ENCODE measurements at places on chromosomes 3 and 15.

- DNase-seq, result no peak
These were observed 195.7 kb downstream of the KCNAB1 start for GRCh38 chr3:156316076-156316475.

DNA sequence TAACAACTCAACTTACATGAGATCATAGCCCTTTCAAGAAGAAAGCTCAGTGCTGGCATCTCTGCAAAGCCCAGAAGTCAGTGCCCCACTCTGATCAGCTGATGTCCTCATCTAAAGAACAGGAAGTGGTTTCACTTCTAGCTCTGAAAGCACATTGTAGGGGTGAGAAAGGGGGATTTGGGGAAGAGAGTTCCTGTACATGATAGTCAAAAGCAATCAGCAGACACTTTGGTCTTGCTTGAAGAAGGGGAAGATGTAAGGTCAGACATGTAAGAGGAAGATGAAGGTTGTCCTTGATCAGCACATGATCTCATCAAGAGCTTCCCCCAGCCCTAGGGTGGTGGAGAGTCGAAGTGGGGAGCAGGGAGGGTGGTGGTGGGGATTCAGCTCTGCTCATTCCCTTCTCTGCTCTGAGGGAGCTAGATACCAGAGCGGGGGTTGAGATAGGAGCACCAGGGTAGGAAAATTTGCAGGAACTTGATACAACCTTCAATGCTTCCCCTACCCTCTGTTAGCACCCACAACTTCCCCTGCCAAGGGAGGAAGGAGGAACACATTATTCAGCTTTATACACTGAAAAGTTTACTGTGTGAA, 76.4 kb upstream of the ETV5 start:
- DNase-seq, result no peak

DNA sequence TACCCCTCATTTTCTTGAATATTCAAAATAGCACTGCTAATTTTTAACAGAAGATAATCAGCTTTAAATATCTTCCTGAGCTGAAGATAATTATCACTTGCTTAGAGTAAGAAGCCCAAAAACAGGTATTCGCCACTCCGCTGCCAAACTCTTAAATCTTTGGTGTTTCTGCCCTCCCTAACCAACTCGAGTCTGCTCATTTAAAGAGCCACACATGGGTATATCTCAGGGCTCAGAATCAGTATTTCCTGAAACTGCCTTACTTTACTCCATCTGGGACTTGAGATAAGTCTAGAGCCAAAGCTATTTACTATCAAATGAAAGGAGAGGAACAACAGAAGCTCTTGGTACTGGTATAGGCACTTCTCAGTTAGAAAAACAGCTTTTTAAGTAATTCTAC, 10.8 kb downstream of the PDCD10 start:
- no peak for DNase-seq

DNA sequence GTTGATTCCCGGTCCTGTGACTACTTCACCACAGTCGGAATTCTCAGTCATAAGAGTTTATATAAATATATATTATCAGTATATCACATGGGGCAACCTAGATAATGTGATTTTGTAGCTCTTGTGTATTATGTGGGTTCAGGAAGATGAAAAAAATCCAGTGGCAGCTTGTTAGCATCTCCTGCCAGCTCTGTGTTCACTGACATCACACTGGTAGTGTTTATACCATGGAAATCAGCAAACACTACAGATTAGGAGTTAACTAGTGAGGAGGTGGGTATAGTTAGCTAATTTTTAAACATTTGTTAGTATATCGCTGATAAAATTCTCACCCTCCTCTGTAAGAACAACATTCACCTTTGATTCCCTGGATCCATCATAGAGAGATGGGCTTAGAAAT, 44.5 kb upstream of the KCNMB2 start:
- no peak for DNase-seq

DNA sequence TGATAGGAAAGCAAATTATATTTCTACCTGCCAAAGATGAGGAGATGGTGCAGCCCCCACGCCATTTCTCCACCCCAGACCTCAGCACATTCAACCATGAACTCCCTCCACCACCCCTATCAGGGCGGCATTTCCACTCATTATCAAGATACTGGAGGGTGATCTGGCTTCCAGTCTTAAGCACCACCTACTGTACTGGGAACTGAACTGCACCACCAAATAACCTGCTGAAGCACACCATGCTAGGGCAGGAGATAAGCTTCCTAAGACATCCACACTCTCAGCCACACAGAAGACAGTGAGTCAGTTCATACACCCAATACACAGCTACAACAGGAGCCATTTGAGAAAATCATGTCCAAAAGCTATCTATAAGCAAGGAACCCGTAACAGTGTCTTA, 98.8 kb downstream of the FGF7 start:
- DNase-seq, result no peak

DNA sequence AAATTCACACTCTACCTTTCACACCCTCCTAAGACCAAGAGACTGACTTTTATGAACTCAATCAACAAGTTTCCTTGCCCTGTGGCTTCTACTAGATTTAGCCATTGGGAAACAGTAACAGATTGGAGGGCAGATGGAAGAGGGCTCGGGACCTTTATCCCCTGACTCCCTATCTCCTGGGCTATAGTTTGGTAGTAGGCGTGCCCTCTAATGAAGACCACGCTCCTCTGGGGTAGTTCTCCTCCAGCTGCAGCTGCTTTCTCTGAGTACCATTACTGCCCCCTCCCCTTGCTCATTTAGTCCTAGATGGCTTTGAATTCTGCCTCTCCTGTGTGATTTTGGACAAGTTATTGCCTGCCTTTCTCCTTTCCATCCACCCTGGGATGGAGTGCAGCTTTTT, 33.3 kb downstream of the FMN1 start:
- DNase-seq, result no peak

DNA sequence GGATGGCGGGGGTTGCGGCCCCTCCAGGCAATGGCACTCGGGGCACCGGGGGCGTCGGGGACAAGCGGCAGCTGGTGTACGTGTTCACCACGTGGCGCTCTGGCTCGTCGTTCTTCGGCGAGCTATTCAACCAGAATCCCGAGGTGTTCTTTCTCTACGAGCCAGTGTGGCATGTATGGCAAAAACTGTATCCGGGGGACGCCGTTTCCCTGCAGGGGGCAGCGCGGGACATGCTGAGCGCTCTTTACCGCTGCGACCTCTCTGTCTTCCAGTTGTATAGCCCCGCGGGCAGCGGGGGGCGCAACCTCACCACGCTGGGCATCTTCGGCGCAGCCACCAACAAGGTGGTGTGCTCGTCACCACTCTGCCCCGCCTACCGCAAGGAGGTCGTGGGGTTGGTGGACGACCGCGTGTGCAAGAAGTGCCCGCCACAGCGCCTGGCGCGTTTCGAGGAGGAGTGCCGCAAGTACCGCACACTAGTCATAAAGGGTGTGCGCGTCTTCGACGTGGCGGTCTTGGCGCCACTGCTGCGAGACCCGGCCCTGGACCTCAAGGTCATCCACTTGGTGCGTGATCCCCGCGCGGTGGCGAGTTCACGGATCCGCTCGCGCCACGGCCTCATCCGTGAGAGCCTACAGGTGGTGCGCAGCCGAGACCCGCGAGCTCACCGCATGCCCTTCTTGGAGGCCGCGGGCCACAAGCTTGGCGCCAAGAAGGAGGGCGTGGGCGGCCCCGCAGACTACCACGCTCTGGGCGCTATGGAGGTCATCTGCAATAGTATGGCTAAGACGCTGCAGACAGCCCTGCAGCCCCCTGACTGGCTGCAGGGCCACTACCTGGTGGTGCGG, 1.9 kb downstream of the CHST2 start:
- peak; percentile 50 for DNase-seq

GRCh38 chr3:82080261-82080660, 318.8 kb upstream of the GBE1 start:
- no peak for DNase-seq

- DNase-seq, result no peak
These were observed 71.3 kb downstream of the SPRED1 start for GRCh38 chr15:38323895-38324294.

DNA sequence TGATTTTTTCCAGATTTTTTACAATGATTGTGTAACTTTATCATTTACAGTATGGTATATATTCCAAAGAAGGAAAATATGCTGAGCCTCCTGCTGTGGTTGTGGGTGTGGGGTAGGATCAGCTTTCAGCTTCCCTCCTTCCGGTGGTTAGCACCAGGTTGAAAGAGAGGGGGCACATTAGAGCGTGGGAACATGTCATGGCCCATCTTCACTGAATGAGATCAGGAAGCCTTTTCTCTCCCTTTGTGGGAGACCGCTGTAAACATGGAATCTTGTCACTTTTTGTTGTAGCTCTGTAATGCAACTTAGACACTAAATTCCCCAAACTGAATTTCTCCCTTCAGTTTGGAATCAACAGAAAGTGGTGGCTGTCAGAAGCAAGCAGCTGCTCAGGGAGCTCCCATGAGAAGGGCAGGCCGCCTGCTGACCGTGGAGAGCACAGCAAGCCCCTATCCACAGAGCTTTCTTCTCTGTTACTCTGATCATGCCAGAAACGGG, 86.7 kb upstream of the LIMD1 start:
- no peak for DNase-seq

DNA sequence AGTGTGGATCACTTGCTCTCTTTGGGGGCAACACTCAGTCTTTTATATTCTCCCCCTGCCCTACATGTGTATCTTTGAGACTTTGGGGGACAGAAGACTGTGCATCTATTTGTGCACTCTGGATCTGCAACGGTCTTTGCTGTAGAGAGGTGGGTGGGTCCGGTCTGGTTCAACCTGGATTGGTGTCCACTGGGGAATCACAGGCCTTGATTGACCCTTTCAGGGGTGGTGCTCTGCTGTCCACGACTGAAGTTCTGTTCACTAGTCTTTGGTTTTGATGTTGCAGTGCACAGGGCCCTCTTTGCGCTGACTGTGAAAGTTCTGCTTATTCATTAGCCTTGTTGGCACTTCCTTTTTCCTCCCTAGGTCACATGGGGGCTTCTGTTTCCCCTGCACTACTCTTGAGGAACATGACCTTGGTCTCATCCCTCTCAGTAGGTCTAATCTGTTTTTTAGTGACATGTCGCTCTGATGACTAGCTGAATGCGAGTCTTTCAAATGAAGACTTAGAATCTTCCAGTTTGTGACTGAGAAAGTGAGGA, 284.2 kb downstream of the SV2B start:
- no peak for DNase-seq

DNA sequence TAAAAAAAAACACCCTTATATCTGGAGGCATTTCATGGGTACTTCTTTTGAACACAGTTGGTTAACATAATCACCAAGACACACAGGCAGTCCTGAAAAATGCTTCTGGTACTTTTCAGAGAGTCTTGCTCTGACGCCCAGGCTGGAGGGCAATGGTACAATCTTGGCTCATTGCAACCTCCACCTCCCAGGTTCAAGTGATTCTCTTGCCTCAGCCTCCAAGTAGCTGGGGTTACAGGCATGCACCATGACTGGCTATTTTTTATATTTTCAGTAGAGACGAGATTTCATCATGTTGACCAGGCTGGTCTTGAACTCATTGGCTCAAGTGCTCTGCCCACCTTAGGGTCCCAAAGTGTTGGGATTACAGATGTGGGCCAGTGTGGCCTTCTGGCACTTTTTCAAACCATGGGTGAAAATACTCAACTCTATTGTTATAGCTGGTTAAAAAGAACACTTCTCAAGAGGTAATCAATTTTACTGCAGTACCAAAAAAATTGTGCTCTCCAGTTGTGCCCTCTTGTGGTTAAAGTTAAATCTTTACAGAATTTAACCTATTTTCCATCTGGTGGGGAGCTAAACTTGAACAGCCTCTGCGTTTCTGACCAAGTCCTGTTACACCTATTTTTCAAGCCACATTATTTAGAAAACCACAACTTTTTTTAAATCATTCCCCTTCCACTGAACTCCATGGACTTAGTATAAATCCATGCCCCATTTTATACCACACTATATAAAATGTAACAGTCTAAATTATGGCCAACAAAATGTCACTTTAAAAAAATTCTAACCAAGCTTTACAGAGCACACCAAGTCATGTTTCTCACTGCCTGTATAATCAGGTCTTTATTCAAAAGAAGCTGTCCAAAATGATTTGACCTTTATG, 1.2 kb upstream of the SNAPC5 start:
- DNase-seq, result no peak

GRCh38 chr3:52454250-52454937, 553 bp upstream of the TNNC1 start:
- DNase-seq, result peak; percentile 41

DNA sequence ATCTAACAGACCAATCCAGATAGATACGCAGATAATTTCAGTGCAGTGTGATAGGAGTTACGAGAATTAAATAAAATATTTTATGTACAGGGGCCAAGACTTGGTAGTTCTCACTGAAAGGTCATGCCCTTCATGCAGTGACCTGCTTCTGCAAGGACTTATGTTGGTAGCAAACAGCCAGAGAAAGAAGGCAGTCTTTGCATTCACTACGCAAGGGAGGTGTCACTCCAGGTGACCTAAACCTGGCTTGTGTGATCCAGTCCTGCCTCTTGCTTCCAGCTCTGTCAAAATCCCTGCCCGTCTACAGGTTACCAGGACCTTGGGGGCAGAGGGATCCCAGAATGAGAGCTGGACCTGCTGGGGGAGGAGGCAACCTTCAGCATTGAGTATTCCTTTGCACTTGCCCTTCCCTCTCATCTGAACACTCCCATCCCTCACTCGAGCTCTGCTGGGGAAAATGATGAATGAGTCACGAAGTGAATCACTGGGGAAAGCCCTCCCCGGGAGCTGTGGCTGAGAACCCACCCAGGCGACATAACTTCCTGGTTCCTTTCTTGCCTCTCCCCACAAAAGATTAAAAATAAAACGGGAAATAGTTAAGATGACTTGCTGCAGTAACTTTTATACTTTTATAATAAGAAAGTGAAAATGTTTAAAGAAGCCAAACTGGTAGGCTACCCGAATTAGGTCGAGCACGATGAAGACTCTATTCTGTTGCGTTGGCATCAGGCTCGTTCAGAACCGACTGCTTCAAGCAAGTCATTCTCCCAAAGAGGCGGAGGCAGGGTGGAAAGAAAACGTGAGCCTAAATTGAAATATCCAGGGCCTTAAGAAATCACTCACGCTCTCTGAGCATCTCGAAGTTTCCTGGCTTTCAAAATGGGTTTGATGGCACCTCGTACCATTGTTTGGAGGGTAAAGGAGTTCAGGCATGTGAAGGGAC, 216.1 kb downstream of the SLCO3A1 start:
- peak; percentile 35 for DNase-seq

- DNase-seq, result no peak
These were observed 157.6 kb downstream of the ATP10A start for GRCh38 chr15:25705433-25706115.

DNA sequence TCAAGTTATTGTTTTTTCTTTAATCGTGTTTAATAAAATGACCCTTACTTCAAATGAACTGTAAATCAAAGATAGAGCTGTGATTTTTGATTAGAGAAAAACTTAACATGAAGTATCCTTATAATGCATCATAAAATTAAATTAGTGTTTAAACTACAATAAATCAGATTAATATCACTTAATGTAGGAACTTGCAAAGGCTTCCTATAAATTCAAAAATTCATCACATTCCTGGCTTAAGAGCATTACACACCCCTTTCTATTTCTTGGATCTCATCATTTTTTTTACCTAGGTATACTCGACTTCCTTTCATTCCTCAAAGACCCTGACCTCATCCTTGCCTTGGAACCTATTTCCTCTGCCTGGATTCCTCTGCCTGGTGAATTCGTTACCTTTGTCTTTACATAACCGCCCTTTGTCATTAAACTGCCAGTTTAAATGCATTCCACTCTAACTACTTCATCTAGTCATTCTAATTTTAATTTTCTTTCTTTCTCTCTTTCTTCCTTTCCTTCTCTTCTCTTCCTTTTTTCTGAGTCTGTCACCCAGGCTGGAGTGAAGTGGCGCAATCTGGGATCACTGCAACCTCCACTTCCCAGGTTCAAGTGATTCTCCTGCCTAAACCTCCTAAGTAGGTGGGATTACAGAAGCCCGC, 1244.5 kb downstream of the OTOL1 start:
- no peak for DNase-seq
